ENCODE measurements at places on chromosomes 16 and 17.

DNA sequence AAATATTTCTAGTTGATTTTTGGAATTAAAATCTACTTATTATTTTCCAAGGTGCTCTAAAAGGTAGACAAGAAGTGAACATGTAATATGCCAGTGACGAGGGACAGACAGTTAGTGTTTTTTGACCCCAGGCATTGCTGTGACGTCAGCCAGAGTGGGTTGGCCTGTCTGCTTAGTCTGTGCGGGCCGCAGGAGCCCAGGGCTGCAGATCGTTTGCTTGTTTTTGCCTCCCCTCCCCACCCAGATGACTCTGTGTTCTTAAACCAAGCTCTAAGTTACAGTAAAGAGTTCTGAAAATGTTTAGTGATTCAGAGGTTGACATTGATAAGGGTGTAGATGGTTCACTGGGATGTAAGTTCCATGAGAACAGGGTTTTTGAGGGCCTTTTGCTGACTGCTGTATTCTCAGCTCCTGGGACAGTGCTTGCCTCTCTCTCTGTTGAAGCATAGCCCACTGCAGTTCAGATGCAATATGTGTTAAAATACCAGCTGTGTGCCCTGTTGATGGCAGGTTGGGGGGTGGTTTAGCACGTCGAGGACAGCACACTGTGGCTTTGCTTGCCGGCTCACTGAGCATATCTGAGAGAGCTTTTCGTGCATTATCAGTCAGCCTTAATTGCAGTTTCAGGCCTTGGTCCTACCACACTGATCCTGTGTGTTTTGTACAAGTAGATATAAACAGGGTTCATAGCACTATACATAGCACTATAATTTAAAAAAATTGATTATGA lies 64.8 kb downstream of the SEC14L1 start:
- no peak for DNase-seq

GRCh38 chr16:50928065-50928464 lies 186.2 kb downstream of the CYLD start:
- no peak for DNase-seq

DNA sequence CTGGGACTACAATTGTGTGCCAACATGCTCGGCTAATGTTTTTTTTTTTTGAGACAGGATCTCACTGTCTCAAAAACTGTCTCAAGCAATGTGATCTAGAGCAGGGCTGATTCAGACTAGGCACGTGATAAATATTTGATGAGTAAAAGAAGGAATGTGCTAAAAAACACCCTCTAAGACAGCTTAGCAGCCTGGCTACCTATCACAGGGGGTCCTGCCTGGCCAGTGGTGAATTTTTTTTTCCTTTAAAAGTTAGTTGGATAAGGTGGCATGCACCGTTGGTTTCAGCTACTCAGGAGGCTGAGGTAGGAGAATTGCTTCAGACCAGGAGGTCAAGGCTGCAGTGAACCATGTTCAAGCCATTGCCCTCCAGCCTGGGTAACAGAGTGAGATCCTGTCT lies 14.8 kb upstream of the GPATCH8 start:
- DNase-seq: no peak

DNA sequence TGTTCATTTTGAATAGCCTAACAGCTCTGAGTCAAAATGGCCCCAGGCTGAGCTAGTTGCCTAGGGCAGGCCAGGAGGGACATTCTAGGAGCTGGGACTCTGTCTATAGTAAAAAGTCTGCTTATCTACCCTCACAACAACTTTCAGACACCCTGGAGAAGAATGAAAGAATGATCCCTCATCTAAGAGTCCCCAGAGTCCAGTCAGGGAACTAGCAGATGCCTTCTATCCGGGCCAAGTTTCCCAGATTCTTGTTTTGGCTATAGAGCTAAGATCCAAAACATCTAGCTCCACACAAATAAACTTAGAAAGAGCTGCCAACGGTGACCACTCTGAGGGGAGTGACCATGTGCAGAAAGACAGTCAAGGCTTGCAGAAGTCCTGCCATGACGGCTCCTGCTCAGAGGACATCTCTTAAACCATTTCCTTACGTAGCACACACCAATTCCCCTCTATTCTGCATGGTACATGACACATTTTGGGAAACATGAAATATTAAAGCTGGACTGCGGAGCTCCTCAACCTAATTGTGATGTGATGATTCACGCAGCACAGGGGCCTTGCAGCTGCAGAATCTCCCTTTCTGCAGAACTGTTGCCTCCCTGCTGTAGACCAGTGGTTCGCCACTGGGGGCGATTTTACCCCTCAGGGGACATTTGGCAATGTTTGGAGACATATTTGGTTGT lies 24.2 kb downstream of the FAM20A start:
- DNase-seq: no peak

- DNase-seq: peak; percentile 31
These were observed 5.8 kb downstream of the IRX3 start for GRCh38 chr16:54280751-54281150.

DNA sequence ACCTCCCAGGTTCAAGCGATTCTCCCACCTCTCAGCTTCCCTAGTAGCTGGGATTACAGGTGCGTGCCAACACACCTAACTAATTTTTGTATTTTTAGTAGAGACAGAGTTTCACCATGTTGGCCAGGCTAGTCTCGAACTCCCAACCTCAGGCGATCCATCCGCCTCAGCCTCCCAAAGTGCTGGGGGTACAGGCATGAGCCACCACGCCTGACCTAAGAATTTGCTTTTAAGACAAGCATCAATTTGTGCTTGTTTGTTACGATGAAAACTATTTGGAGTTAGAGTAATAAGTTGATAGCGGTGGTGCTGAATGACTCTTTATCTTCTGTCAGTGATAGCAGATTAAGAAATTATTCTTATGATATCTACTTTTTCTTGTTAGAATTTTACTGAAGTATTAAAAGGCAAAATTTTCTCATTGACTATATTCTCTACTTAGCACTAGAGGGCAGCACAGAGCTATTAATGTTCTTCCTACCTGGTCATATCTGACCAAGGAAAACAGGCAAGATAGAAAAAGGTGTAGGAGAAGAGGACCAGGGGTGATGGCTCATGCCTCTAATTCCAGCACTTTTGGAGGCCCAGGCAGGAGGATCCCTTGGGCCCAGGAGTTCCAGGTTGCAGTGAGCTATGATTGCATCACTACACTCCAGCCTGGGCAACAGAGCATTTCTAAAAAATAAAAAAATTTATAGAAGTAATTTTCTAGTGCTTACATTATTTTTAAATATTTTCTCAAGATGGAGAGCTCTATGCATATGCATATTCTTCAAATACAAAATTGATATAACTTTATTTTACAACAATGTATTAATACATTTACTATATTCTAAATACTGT lies 24.5 kb downstream of the STXBP4 start:
- peak; percentile 63 for DNase-seq

GRCh38 chr16:66487580-66488275 lies 60.6 kb downstream of the BEAN1 start:
- DNase-seq: peak; percentile 63

DNA sequence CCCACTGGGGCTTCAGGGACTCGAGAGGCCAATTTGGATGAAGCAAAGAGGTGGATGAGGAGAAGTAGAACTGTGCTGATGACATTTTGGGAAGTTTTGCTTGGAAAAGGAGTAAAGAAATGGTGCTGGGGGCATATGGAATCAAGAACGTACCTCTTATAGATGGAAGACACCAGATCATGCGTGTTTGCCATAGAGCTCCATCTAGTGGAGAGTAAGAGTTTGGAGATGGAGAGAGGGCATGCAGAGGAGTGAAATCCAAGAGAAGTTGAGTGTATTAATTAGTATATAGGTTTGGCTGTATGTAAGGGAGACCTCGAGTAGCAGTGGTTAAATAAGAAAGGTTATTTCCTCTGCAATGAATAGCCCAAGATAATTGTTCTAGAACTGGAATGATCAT lies 56.0 kb downstream of the SHISA6 start:
- no peak for DNase-seq

GRCh38 chr16:47065766-47066688 lies 77.7 kb downstream of the NETO2 start:
- DNase-seq: no peak

GRCh38 chr17:7079581-7080455 lies at the start of gene CLEC10A:
Gene CLEC10A, minus strand, starts transcription at chr17:7080251. Its CDS starts 1,439 bp downstream, at chr17:7078812.
- no peak for DNase-seq

GRCh38 chr16:46638947-46639925 lies 18.1 kb upstream of the SHCBP1 start:
- peak; percentile 67 for DNase-seq

DNA sequence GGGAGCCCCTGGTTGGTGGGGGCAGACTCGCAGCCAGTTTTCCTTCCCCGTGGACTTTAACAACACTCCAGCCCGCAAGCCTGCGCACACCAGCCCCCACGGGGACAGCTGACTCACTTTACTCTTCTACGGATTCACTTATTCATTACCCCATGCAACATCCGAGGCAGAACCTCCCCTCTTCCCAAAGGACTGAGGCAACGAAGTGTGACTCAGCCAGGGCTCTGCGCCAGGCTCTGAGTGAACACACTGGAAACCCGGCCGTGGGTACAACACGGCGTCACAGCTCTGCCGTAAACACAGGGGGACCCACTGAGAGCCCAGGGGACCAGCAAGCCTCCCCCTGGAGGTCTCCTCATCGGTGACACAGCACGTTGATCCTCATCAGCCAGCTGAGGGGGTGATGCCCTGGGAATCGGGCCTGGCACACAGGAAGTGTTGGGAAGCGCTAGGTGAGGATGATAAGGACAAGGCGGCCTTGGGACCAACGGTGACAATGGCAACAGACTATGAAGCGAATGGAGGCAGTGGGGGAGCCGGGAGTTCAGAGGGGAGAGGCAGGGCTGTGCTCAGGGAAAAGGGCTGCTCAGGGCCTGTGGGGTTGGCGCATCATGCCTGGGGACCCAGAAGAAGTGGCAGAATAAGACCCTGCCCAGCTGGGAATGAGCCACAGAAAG lies 14.6 kb downstream of the COTL1 start:
- DNase-seq: peak; percentile 97

DNA sequence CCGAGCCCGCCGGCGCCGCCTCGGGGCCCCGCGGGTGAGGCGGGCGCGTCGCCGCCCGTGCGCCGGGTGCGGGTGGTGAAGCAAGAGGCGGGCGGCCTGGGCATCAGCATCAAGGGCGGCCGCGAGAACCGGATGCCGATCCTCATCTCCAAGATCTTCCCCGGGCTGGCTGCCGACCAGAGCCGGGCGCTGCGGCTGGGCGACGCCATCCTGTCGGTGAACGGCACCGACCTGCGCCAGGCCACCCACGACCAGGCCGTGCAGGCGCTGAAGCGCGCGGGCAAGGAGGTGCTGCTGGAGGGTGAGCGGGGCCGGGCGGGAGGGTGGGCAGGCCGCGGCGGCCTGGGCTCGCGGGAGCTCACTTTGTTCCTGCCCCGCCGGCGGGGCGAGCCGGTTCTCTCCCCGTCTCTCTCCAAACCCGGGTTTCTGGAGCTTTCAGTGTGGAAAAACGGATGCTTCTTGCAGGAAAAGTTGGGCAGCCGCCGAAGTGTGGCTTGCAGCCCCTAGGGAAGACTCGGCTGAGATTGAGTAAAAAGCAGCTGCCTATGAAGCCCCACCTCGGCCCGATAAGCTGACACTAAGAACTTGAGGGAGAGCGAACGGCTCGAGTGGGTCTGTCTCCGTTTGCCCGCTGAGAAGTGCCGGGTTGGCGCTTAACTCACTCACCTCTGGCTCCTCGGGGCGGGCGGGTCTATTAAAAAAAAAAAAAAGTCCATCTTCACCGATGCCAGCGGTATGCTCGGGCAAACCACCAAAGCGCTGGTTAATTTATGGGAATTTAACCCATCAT lies 677 bp downstream of the SNTB2 start:
- DNase-seq: peak; percentile 74

- DNase-seq: no peak
These were observed 141.9 kb upstream of the SDK2 start for GRCh38 chr17:73785958-73786743.

DNA sequence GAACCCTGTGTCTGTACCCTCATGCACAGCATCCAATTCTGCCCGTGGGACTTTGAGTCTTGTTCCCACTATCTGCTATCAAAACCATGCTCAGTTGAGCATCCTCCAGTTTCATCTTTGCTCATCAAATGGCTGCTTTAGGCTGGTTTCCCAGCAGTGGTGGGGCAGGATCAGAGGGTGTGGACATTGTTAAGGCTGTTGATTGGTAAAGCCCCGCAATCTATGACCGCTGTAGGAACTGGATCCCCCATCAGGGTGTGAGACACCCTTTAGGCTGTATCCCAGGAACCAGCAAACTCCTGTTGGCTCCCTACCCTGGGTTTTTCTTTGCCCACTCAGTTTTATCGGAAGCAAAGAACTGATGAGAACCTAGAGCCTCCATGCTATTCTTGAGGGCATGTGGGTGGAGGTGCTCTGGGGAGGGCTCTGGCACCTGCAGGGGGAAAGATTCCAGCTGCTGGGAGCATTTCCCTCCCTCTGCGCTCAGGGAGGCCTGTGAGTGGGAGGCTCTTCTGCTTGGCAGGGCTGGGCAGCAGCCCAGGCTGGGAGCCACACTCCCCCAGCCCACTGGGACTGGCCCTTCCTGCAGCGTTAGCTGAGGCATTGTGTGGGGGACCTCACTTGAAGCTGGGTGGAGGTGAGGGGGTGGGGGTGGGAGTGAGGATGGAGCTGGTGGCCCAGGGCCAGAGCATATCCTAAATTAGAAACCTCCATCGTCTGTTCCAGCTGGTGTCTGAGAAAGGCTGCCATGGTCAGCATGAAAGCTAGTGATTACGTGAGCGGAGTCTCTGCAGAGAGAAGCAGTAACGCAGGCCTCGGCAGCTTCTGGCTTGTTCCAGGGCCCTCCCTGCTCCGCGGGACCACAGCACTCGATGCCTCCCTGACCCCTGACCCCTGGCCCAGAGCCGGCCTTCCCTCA lies 160.6 kb downstream of the IRF8 start:
- no peak for DNase-seq

DNA sequence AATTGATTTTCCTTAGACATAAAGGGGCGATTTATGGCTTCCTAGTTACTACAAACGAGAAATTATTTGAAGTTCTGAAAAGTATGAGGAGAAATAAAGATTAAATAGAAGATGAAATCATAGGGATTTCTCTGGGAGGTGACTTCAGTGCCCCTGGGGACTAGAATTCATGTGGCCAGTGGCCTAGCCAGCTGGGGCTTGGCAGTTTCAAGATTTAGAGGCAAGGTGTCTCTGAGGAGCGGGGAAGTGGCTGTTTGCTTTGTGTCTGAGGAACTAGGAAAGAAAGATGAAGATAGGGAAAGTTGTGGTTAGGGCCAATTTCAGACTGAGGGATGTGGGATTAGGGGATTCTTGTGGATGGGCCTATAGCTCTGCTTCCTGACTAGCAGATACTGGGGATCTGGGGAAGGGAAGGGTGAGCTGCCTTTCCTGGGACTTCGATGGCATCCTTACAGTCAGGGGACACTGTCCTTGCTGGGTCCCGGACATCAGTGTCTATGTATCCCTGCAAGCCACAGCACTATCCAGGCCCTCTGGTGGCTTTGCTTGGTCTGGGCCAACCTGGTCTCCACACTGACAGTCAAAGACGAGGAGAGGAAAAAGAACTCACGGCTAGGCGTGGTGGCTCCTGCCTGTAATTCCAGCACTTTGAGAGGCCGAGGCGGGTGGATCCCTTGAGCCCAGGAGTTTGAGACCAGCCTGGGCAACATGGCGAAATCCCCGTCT lies 22.4 kb upstream of the MEOX1 start:
- DNase-seq: no peak

DNA sequence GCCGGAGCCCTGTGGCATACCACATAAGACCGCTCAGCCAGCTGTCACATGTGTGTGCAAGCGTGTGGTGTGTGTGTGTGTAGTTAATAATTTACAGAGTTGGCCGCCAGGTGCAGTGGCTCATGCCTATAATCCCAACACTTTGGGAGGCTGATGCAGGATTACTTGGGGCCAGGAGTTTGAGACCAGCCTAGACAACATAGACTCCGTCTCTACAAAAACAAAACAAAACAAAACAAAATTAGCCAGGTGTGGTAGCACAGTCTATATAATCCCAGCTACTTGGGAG lies 20.4 kb downstream of the SOCS1 start:
- DNase-seq: no peak

- DNase-seq: no peak
These were observed 13.2 kb upstream of the SLC16A5 start for GRCh38 chr17:75074532-75074931.
